ENCODE measurements at places on chromosomes 4 and X. TPM values are rescaled to one million over a fixed set of nuclear protein-coding genes. Genes with fewer than 3 reads are reported as not detected.

- no peak overlapping the region for H3K4me3 ChIP-seq
- H3K4me1 ChIP-seq, result peaks cover 6% of the 10 kb centered on the region
- no peaks in the 10 kb centered on the region for H3K27me3 ChIP-seq
- no peak overlapping the region for H3K27ac ChIP-seq
- no peak for DNase-seq
- H3K36me3 ChIP-seq, result no peaks in the 10 kb centered on the region
Observed at GRCh38 chr4:184729946-184730345, 4.0 kb downstream of the CENPU start.

- H3K4me1 ChIP-seq, result no peaks in the 10 kb centered on the region
- H3K27ac ChIP-seq, result no peak overlapping the region
- no peak overlapping the region for H3K4me3 ChIP-seq
- no peaks in the 10 kb centered on the region for H3K27me3 ChIP-seq
- no peak for DNase-seq
- H3K36me3 ChIP-seq, result no peaks in the 10 kb centered on the region
Observed at GRCh38 chr4:159384632-159385031, 281.8 kb downstream of the RAPGEF2 start.

DNA sequence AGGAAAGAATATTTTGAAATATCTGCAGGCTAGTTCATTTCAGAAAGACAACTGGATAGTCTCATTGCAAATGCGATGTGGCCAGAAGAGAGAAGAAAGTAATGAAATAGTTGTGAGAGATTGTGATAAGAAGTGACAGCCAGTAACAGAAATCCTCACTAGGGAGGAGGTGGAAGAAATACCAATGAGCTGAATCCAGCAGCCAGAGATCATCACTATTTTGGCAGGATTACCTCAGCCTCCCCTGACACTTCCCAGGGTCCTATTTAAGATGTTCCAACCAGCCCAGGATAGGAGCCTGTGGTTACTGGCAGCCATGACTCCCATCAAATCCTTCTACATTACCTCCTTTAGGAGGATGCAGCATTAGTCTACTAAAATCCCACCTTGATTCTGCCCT lies 76.7 kb upstream of the ARHGAP24 start:
- no peaks in the 10 kb centered on the region for H3K27me3 ChIP-seq
- DNase-seq, result no peak
- no peaks in the 10 kb centered on the region for H3K36me3 ChIP-seq
- no peak overlapping the region for H3K4me3 ChIP-seq
- no peaks in the 10 kb centered on the region for H3K4me1 ChIP-seq

DNA sequence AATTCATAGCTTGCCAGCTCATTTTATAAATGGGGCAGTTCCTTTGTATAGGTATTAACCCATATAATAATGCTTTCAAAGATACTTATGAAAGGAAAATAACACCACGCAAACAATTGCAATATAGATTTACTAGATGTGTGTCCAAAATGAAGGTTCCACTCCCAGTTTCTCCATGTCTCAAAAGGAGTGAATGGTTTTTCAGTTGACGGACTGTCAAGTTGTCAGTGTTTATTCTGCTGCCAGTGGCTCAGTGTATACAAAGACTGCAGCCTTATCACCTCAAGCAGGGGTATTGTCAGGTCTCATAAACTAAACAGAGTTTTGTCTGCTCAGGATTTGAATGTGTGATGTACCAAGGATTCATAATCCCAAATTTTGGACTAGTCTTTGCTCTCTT lies 585.3 kb upstream of the ATOH1 start:
- H3K27ac ChIP-seq, result no peak overlapping the region
- H3K36me3 ChIP-seq, result no peaks in the 10 kb centered on the region
- DNase-seq, result no peak
- no peaks in the 10 kb centered on the region for H3K27me3 ChIP-seq

DNA sequence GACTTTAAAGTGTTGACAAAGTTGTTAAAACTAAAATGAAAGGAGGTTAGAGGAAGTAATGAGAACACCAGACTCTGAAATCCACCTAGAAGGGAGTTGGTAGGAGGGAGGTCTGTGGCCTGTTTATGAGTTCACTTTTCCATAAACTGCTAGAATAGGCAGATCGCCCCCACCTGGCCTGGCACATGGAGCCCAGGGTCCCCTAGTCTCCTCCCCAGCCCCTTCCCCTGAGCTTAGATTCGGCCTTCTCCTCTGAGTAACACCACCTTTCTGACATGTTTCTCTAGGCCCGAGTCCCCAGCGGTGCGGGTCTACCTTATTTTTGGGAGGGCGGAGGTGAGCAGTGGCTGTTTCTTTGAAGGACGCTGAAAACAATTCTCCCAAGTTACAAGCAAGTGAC lies 54.5 kb upstream of the FAT1 start:
- H3K4me1 ChIP-seq, result no peaks in the 10 kb centered on the region
- no peak for DNase-seq
- H3K27me3 ChIP-seq, result no peaks in the 10 kb centered on the region
- no peak overlapping the region for H3K27ac ChIP-seq

- no peaks in the 10 kb centered on the region for H3K4me1 ChIP-seq
- no peaks in the 10 kb centered on the region for H3K27me3 ChIP-seq
- H3K4me3 ChIP-seq, result no peak overlapping the region
Observed at GRCh38 chr4:128378668-128379067, 91.1 kb upstream of the PGRMC2 start.

DNA sequence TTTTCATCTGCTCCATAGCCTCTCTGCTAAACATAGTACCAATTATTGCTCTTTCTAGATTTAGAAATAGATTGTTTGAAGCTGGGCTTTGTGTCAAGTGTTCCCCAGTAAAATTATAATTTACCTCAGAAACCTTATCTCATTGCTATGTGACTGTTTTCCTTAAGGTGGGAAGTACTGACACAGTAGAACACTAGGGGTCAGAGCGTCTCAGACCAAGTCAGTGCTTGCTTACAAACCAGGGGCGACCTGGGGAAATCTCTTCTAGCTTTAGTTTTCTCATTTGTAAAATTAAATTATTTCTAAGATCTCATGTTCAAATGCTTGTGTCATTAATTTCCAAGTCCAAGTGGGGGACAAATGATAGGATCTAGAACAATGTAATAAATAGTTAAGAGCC lies 360.4 kb downstream of the RAPGEF2 start:
- no peaks in the 10 kb centered on the region for H3K36me3 ChIP-seq
- H3K4me3 ChIP-seq, result no peak overlapping the region
- H3K27ac ChIP-seq, result no peak overlapping the region
- no peaks in the 10 kb centered on the region for H3K4me1 ChIP-seq

- no peak for DNase-seq
- H3K27ac ChIP-seq, result no peak overlapping the region
- H3K27me3 ChIP-seq, result no peaks in the 10 kb centered on the region
- H3K4me1 ChIP-seq, result no peaks in the 10 kb centered on the region
- H3K36me3 ChIP-seq, result no peaks in the 10 kb centered on the region
Observed at GRCh38 chrX:101478366-101478765, 6.9 kb upstream of the ARMCX4 start.

GRCh38 chr4:71595576-71596108 lies 188.2 kb downstream of the GC start:
- H3K4me1 ChIP-seq, result no peaks in the 10 kb centered on the region
- H3K27ac ChIP-seq, result no peak overlapping the region
- H3K36me3 ChIP-seq, result no peaks in the 10 kb centered on the region
- no peaks in the 10 kb centered on the region for H3K27me3 ChIP-seq

The GRXCR1 gene
- not detected for polyA plus RNA-seq

The LPAR4 gene
- polyA plus RNA-seq, result not detected
